ENCODE measurements at places on chromosomes 1 and 21.

- DNase-seq: no peak
Measured at GRCh38 chr1:219555806-219556205, 57.1 kb downstream of the ZC3H11B start.

- DNase-seq: no peak
Measured at GRCh38 chr21:17783481-17784179, 35.5 kb downstream of the C21orf91 start.

DNA sequence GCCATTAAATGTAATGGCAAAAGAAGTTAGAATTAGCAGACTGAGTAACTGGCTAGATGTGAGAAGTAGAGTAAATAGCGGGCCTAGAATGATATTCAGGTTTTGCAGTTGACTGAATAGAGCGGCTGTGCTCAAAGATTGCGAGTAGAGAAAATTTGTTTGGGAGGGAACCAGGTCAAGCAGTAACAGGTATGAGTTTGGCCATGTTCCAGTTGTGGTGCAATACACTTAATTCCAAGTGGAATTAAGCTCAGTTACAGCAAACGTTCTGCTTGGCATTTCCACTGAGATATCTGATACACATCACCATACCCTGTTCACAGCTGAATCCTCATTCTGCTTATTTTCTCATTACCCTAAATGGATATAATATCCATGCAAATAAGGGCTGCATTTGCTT is 1382.9 kb downstream of the MRPL39 start:
- no peak for DNase-seq

DNA sequence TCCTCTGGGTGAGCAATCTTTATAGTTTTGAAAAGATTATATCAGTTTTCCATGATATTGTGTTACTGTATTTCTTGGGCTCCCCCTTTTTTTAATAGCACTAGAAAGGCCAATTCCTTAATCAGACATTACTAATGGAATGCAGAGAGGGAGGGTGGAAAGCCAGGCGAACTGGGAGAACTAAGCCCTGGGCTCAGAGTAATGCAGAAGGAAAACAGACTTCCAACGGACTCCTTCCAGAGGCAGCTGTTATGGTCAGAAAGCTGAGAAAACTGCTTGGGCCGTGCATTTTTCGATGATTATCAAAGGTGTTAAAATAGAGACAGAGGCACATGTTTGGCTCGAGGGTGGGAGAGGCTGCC is 206.3 kb downstream of the FOXD2 start:
- DNase-seq: no peak

DNA sequence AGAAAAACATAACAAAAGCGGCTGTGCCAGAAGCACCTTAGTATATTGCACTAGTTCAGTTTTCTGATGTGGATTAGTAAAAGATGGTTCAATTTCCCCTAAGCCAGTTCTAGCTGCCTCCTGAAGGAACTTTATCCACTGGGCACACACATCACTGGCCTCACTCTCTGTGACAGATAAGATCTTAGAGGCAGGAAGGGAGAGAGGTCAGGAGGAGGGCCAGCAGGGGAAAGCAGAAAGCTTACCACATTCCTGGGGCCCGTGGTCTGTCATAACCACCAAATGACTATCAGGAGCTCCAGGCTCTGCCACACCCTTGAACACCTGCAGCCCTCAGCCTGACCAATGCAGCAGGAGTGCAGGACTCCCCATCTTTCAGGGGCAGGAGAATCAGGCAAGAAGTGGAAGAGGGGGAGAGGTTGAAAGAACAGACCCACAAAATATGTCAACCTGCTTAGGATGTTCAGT is 37.8 kb downstream of the LRRC71 start:
- DNase-seq: no peak

- DNase-seq: no peak
Measured at GRCh38 chr1:159054427-159054826, 22.1 kb downstream of the AIM2 start.

- no peak for DNase-seq
Measured at GRCh38 chr1:43174873-43175272, 2.7 kb downstream of the CFAP57 start.

DNA sequence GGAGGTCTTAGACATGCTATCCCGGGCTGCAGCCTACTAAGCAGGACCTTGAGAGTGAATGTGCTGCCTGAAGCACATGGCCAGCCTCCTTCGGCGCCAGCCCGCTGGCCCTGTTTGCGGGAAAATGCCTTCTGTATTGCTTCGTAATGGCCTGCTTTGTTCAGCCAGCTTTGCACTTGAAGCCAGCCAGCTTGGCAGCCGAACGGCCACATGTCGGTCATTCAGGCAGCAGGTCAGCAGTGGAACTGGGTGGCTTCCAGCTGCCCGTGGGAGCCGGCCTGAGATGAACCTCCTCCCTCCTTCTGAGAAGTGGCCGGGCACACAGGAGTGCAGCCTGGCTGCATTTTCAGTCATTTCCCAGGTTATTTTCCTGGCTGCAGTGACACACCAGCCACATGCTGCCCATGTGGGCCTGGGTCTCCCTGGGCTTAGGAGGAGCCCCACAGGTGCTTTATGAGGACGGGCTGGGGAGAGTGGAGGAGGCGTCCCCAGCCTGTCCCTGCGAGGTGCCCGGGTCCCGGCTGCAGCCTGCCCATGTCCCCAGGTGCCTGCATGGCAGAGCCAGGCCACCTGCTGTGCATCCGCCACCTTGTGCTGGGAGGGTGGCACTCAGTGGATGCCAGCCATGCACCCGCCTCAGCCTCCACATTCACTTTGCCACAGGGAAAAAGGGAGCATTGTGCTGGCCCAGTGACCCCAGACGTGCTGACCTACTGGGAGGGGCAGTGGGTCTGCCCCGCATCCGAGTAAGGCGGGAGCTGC is 103.5 kb downstream of the SIK1 start:
- no peak for DNase-seq

- no peak for DNase-seq
Measured at GRCh38 chr1:91809317-91809716, 76.6 kb downstream of the TGFBR3 start.

DNA sequence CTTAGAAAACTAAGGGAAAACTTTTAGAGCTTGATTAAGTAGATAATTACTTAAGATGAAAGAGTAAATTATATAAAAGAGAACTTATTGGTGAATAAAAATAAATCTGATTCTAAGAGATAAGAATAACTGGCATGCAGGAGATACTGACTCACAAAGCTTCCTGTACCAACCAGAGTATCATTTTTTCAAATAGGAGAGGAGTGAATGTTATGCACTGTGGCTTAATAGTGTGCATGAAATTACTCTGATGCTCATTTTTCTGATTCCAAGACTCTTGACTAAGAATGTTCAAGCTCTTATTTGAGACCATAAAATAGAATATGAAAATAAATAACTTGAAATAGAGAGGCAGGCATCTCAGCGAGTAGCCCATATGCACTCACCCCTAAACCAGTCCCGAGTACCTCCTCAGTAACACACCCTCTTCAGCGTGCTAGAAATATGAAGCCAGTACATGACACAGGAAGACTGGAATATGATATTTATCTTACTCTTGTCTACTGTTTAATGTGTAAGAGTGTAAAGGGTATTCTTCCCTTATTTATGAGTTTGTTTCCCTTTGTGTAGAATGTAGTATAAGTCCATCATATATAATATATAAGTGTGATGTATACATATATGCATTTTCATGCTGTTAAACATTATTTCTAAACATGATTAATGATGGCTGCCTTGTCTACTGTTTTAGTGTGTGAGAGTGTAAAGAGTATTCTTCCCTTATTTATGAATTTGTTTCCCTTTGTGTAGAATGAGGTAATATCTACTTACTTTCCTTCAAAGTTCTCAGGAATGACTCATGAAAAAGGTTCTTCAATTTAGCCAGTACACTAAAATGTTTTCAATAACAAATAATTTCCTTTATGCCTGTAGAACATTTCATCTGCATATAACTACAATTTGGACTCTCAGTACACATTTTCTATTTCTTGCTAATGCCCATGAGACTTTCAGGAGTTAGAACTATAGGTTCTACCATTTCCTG is 99.2 kb upstream of the PALMD start:
- DNase-seq: no peak

DNA sequence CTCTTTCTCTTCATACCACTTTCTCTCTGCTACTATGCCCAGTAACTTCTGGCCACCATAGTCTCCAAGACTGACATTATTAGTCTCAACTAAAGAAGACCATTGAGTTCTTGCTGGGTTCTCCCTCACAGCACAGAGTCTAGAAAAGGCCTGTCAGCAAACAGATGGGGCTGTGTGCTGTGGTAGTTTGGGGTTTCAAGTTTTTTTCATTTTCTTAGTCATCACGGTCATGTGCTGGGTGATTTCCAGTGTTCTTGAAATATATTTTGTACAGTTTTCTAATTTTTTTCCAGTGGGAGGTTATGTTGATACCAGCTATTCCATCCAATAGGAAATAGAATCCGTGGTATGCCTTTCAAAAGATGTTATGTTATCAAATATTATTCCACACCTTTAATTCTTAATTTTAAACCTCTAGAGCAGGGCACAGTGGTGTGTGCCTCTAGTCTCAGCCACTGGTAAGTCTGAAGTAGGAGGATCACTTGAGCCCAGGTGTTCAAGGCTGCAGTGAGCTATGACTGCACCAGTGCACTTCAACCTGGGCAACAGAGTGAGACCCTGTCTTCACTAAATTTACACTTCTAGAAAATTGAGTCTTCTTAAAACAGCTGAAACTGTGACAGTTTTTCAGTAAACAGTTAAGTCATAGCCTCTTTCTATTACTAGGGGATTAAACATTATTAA is 8.3 kb downstream of the CFHR2 start:
- DNase-seq: no peak
